ENCODE measurements at places on chromosomes 1 and 21.
A peak's percentile ranks its signal among the peaks of the same experiment; 100 is the strongest.

GRCh38 chr1:19439464-19440171 lies 45.7 kb downstream of the CAPZB start:
- DNase-seq: peak; percentile 36

GRCh38 chr1:212771341-212771740 lies 20.2 kb downstream of the NSL1 start:
- DNase-seq: no peak

DNA sequence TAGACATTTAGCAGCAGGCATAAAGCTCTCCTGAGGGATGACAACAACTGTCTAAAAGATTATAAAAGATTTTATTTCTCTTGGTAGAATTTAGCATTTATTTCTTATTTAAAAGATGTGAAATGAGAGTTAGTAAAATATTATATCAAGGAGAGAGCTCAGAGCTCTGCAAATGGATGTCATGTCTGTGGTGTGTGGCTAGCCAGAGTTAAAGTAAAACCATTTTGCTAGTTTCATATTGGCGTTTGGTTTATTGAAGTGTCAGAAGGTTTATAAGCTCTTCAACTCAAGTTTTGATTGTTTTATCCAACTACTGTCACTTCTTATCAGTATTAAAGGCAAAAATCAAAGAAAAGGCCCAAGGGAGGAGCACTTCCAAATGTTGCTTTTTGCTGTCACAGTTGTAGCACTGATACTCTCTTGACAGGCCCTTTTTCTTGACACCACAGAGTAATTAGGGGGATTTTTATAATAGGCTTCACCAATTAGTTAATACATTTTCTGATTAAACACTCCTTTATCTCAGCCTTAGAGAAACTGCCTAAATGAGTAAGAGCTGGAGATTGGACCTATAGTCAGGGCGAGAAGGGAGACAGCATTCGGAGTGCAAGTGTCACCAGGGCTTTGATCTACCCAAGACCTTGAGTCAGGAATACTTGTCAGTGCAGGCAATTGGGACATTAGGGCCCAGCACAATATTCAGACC lies 233.9 kb downstream of the PTBP2 start:
- no peak for DNase-seq

DNA sequence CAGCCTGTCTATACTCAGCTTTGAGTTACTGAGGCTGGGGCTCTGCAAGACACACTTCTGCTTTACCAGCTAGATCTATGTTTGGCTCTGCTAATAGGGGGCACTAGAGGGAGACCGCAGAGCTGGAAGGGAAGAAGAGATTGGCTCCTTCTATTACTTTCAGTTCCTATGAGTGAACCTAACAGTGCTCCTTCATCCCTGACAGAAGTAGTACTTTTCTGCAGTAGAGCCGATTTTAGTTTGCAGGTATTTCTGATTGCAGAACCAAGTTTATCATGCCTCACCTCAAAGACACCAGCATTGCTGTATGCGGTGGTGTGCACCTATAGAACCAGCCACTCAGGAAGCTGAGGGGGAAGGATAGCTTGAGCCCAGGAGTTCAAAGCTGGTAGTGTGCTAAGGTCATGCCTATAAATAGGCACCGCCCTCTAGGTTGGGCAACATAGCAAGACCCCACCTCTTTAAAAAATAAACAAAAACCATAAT lies 5.7 kb upstream of the ZDHHC18 start:
- peak; percentile 71 for DNase-seq

DNA sequence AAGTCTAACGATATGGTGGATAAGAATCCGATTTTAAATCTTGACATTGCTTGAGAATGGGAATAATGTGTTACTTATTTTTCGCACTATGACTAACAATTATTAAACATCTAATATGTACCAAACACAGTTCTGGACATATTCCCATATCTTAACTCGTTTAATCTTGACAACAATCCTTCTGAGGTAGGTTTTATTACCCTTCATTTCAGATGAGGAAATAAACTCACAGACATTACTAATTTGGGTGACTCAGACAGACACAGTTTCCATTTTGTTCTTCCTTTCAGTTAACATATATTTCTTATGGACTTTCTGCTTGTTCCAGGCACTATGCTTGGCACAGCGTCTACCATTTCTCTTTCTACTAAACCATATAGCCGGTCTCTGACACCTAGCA lies 244.8 kb downstream of the SMYD3 start:
- DNase-seq: no peak

DNA sequence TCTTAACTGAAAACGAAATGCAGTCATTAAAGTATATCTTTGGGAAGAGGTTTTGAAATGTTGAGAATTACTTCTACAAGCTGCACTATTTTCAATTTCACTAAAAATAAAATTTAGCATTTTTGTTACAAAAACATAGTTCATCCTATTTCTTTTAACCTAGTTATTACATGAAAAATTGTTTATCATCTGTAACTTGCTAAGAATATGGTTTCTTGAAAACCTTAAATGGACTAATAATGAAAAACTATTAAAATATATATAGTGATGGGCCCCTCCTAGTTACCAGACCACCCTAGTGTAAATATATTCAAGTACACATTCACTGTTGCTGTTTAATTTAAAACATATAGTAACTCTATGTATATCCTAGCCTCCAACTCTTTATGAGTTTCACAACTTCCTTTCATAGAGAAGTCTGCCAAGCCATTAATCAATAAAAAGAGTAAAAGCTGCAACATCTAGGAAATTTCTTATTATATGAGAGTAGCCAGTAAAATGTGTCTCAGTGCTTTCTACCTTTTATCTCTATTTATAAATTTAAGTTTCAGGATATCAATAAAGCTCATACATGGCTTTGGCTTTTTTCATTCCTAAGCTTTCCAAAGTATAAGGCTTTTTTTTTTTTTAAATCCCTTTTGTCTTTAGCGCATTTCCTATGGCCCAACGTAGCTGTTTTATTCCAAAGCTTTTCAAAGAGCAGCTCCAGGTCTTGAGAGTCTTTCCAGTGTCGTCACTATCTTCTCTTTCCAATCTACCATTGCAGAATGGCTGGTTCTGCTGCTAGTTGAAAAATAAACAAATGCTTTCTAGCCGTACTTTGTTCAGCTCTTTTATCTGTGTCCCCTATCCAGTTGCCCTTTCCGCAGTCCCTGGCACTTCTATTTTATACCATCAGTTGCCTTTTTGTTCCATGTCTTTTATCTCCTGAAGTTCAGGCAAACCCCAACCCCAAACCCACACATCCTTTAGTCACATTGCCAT lies 6.5 kb downstream of the IRF2BP2 start:
- DNase-seq: no peak
